ENCODE measurements at places on chromosomes 7 and 10.

DNA sequence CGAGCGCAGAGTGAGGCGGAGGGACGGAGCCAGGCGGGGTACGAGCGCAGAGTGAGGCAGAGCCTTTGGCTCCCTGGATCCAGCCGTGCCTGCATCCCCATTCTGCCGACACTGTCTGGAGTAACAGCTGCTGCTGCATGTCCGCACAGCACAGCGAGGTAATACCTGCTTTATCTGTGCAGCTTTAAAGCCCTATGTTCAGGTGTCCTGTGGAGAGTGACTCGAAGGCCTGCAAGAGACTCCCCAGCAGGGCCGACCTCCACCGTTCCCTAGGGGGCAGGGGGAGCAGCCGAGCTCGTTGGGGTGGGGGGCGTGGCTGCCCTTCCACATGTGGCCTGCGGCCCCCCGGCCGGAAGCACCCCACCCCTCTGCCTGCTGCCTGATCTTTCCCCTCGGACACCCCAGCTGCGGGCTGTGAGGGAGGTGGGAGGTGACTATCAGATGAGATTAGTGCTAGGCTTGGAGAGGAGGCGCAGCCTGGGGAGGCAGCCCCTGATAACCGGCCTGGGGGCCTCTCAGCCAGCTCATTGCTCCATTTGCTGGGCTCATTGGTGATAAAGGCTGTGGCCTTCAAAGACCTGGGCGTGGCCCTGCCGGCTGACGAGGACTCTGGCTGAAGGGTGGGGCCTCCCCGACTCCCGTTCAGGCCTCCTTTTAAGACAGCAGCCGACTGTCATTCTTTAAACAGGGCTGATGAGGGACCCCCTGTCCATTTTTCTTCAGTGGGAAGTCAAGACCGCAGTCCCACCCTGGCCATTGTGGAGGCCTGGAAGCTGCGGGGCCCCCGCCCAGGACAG is 8.0 kb downstream of the VENTX start:
- DNase-seq, result no peak

- no peak for DNase-seq
These were observed 504.1 kb upstream of the ANKRD30A start for GRCh38 chr10:36621346-36621745.

- DNase-seq, result peak; percentile 64
These were observed 67.3 kb downstream of the SPDYE5 start for GRCh38 chr7:75559355-75559975.

GRCh38 chr10:110486680-110487410 is 10.9 kb upstream of the DUSP5 start:
- DNase-seq, result no peak

DNA sequence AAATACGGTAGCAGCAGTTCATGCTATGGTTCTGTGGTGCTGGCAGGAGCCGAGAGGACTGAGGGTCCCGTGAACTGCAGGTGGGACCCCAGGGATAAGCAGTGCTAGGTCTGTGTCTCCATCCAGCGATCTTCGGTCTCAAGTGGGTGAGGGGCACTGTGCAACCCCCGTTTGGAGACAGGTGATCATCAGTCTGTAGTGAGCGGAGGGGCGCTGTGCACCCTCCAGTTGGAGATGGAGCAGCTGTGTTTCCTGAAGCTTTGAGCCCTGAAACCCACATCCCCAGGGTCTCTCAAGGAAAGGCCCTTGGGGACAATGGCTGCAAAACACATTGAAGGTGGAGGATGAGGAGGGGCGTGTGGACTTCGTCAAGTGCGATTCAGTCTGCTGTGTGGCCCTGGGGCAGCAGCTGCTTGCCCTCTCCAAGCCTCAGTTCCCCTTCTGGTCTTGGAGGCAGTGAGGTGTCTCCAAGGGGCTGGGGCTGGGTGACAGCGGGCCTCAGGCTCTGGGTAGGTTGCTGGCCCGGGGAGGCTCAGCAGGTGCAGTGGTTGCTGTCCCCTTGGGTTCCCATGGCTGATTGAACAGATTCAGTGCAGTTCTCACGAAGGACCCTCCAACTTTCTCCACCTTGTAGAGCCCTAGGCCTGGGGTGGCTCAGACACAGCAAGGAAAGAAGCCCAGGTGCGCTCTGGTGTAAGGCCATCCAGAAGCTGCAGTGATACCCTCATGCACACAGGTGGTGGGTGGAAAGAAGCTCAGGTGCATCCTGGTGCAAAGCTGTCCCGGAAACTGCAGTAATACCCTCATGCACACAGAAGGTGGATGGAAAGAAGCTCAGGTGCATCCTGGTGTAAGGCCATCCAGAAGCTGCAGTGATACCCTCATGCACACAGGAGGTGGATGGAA is 160.6 kb downstream of the ADARB2 start:
- DNase-seq, result no peak

GRCh38 chr7:36045830-36046341 is 107.2 kb upstream of the EEPD1 start:
- no peak for DNase-seq

DNA sequence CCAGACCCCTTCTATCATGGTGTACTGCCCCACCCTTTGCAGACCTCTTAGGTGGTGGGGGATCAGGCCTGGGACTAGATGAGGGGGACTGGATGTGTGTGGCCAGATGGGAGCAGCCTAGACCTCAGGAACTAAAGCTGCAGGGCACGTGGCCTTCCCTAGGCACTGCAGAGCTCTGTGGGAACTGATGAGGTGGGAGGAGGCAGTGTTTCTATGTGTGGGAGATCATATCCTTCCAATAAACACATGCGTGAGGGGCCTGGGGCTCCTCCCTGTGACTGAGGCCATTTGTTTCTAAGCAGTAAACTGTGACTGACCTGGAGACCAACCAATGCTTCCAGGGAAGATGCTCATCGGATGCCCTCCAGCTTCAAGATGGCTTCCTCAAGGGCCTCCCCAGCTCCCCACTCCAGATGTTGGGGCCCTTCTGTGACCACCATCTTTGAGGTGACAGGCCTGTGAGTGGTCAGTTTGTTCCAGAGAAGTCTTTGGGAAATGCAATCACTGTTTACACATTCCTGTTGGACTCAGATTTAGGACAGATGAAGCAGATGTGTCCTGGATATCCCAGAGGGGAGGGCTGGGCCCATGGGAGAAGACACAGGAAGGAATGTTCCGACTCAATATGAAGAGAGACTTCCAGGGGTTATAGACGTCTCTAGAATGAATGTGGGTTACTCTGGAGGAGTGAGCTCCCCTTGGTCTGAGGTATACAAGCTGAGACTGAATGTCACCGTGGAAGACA is 23.6 kb upstream of the ZCCHC24 start:
- DNase-seq, result no peak

- no peak for DNase-seq
These were observed 14.1 kb downstream of the CFAP46 start for GRCh38 chr10:132928261-132928660.

- DNase-seq, result no peak
These were observed 69.4 kb upstream of the COL13A1 start for GRCh38 chr10:69732147-69732825.

DNA sequence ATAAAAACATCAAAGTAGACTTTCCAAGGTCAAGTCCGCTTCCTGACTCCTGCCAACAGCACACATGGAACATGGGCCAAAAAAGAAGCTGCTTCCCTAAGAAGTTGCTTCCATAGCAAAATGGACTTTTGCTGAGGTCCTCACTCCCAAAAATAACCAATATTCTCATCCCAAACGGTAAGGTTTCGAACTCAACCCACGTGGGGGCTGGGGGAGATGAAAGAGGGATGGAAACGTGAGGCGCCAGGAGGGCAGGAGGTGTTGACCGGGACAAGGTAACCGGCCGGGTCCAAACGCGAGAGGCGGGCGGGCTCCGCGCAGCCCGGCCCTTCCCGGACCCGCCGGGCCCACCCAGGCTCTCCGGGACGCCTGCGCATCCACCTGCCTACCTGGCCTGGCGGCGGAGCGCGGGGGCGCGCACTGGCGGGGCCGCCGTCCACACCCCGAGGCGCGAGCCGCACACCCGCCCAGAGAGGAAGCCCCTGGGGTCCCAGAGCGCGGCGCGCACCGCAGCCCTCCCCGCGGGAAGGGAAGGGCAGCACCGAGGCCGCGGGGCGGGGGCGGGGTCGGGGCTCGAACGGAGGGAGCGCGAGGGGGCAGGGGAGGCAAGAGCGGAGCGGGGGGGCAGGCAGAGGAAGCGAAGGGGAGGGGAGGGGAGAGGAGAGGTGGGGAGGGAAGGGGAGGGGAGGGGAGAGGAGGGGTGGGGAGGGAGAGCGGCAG is 742 bp downstream of the LMBR1 start:
- DNase-seq, result peak; percentile 48

- no peak for DNase-seq
These were observed 69.4 kb downstream of the MCMBP start for GRCh38 chr10:119803264-119803663.

DNA sequence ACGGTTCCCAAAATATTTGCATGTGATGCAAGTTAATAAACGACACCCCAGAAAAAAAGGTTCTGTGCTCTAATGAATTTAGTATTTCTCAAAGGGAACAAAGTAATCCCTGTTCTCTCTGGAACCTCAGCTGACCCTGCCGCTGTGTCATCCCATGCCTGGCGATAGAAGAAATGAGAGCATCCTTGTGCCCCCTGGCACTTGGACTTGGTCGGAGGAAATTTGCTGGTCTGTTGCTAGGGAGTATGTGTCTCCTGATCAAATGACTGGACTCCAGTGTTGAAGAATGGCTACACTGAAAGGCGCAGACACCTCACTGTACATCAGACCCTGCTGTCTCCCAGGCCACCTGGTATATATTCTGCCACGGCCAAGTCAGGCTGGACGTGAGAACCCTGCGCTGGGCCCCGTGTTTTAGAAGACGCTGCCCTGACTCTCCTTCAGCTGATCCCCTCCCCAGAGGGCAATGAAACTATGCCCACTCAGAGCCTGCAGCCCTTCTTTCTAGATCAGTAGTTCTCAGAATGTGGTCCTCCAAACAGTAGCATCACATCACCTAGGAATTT is 67.2 kb downstream of the THNSL1 start:
- peak; percentile 30 for DNase-seq

DNA sequence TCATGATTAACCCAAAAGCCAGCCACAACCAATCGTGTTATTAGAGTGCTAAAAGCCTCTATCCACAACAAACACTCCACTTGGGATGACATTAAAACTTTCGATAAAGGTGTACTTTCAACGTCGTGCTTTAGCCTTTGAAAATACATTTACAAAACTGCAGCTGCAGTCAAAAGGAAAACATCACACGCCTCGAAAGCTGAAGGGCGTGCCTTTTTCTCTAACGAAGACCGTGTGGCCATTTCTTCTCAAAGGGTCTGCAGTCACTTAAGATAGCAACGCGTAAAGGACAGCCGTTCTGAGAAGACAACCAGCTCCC is 1.1 kb downstream of the ARHGAP12 start:
- DNase-seq, result no peak

DNA sequence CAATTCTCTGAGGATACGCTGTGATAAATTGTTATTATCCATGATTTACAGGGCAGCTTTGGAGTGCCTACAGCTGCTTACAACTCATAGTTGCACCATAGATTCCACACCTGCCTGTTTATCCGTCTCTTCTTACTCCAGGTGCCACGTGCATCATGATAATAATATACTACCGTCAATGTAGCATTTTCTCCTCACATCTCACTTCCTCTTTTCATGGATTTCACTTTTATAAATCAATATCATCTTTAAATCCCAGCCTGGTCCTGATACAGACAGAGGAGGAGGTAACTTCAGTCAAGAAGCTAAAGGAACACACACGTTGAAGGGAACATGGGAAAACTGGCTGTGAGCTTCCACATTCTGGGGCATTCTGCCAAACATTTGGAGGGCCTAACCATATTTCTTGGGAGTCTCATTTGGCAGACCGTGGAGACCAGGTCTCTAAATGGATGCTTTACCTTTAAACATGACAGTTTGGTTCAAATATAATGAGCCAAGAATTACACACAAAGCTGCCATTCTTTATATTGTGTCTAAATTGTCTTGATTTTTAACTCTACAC is 2.4 kb downstream of the CH25H start:
- no peak for DNase-seq

- DNase-seq, result no peak
These were observed 732.9 kb upstream of the LRRN3 start for GRCh38 chr7:110358028-110358427.

- DNase-seq, result no peak
These were observed 24.7 kb upstream of the AMZ1 start for GRCh38 chr7:2663121-2663886.

GRCh38 chr10:103480521-103480920 is 1.5 kb upstream of the CALHM3 start:
- no peak for DNase-seq

- no peak for DNase-seq
These were observed 81.1 kb upstream of the FZD1 start for GRCh38 chr7:91182819-91183764.

DNA sequence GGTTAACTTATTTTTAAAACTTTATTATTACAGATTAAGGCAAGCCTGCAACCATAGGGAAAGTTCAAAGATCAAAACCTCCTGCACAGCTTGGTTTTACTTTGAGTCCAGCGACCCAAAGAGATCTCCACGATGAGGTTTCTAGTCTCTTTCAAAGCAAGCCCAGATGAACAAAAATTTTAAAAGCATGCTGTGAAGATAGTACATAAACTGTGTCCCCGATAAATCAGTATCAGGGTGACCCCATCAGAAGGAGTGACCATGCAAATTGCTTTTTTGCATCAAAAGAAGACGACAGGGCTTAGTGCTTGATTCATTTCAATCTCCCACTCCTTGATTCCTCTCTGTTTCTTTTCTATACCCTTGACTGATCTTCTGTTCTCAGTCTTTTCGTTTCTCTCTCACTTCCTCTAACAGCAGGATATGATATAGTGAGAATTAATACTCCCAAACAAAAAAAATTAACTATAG is 16.0 kb upstream of the DNTT start:
- DNase-seq, result no peak

DNA sequence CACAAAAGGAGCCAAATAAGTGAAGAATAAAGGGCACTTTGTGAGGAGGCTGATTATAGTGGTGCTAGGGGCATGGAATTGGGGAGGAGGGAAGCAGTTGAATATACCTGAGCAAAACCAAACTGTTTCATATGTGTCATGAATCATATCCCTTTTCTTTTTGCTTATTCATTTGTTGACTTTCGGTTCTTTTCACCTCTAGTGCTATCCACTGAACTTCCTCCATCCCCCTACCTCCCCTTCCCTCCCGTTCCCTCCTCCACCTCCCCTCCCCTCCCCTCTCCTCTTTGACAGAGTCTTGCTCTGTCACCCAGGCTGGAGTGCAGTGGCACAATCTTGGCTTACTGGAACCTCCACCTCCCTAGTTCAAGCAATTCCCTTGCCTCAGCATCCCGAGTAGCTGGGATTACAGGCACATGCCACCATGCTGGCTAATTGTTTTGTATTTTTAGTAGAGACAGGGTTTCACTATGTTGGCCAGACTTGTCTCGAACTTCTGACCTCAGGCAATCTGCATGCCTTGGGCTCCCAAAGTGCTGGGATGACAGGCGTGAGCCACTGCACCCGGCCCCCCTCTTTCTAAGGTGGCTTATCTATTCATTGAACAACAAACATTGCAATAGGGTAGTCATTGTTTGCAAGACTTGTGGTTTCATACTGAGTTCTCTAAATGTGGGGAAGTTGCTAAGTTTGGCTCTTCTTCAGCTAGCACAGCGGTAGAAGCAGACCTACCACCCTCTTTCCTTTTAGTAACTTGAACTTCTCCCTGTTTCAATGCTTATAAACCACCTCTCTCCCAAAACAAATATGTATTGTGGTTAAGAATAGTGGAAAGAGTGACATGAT is 150.4 kb upstream of the PRPS1L1 start:
- no peak for DNase-seq

Measured in thyroid gland (tissue), 4 donors.